NCI-H1930 (cell line): ENCODE measurements at places on chromosomes 12 and 14.

DNA sequence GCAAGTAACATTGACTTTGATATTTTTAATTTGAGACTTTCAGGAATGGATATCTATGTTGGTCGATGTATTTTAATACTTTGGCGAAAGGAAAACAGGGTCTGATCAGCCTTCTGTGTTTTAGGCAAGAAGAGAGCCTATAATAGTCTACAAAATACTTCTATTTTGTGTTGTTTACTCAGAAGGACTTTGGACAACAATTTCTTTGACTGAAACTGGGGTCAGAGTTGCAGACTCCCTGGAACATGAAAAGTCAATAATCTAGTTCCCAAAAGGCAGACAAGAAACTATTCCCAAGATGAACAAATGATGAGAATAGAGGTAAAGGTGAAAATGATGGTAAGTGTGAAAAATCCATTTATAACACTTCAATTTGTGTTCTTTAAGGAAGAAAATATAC lies 10.6 kb upstream of the NUBPL start:
- no peak for DNase-seq

DNA sequence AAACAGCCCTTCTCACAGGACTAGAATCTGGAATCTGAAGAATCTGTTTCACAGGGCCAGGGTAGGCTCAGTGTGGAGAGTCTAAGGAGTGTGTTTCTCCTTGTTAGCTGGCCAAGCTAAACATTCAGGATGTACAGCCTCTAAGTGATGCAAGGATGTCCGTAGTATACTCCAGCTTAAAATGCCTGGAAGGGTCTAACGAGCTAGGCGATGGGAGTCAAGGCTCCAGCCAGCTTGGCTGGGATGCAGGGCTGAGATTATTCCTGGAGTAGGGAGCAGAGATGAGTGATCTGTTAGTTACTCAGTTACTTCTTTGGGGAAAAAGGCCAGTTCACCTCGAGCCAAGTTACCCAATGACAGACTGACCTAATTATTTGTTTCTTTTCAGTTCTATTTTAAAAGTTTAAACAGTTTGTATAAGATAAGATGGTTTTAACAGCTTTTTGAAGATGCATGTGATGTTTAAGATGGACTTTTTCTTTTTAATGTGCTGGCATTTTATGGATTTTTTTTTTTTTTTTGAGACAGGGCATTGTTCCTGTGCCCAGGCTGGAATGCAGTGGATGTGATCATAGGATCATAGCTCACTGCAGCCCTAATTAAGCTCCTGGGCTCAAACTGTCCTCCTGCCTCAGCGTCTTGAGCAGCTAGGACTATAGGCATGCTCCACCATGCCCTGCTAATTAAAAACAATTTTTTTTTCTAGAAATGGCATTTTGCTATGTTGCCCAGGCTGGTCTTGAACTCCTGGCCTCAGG lies 41.1 kb downstream of the SYNE2 start:
- no peak for DNase-seq

- DNase-seq: no peak
Measured at GRCh38 chr12:113184098-113184899, 979 bp downstream of the DDX54 start.

DNA sequence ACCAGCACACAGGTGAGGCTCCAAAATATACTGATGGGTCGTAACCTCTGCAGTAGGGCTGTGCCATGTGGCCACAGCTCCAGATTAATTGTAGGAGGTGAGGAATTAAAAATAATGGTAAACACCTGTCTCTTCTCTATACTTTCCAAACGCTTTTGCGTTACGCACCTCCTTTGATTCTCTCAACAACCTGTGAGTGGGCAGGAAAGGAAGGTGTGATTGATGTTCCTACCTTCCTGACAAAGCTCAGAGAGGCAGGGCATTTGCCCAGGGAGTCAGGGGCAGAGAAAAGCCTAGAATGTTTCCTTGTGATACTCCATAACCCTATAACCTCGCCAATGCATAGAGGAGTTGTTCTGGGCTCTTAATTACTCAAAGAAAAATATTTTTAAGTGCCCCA lies 124.9 kb downstream of the PRMT8 start:
- DNase-seq: no peak

- no peak for DNase-seq
Measured at GRCh38 chr12:630656-631632, 32.3 kb downstream of the NINJ2 start.

DNA sequence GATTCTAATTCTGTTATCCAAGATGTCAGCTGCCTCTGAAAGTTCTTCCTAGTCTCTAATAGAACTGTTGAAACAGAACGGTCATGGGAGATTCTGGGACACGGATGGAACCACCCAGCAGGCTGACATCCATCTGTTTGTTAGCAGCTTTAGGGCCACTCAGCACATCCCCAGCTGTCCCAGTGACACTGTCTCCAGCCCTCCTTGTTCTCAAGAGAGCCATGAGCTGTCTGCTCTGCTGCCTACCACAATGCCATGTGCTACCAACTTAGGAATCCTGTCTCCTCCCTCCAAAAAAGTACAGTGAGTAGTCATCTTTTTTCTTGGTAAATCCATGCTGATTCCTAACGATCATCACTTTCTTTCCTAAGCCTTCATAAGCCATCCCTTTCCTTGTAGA lies 130.5 kb downstream of the ZFP36L1 start:
- DNase-seq: no peak

DNA sequence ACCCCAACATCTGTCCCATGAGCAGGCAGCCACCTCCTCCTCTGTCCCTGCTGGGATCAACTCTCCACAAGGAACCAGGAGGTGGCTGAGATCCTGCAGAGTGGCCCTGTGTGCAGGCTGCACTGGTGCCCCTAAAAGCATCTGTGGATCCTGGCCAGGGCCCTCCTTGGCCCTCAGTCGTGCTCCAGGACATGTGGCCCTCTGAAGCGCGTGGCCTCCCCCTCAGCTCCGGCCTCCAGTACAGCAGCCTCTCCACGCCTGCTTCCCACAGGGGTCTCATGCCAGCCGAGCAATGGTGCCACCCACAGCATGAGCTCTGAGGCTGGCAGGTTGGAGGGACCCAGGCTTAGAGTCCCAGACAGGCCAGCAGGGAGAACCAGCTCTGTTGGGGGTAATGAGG lies 77.4 kb upstream of the NOS1 start:
- no peak for DNase-seq

- no peak for DNase-seq
Measured at GRCh38 chr14:35915775-35916174, 89.6 kb downstream of the BRMS1L start.

DNA sequence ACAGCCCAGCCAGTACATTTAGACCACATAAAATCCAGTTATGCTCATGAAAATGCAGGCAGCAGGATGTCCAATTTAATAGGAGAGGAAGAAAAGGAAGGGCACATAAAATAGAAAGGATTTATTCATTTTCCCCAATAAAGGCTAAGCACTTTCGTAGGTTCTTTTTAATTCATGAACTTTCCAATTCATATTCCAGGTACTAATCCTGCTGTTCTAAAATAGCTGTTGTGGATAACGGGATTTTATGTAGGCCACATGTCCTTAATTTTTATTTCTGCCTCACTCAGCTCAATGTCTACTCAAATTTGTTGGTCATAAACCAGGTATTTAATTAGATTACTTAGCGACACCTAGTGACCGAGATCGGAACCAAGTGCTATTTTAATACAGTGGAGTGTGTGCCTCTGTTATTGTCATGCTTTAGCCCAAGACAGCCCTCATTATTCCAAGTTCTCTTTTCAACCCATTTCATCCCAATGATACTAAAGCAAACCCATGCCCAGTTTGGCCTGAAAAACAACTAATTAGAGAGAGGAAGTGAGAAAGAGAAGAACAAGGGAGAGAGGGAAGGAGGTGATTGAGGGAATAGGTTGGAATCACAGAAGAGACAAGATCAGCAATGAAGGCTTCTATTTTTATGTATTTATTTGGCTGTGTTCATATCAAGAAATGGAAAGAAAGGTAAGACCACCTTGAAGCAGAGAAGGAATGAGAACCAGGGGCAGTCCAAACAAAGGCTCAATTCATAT lies 45.9 kb upstream of the IFNG-AS1 start:
- peak; percentile 36 for DNase-seq

- DNase-seq: no peak
Measured at GRCh38 chr12:50685641-50686040, 78.3 kb upstream of the ATF1 start.

GRCh38 chr14:36317650-36318049 lies 2.8 kb downstream of the MBIP start:
- no peak for DNase-seq

DNA sequence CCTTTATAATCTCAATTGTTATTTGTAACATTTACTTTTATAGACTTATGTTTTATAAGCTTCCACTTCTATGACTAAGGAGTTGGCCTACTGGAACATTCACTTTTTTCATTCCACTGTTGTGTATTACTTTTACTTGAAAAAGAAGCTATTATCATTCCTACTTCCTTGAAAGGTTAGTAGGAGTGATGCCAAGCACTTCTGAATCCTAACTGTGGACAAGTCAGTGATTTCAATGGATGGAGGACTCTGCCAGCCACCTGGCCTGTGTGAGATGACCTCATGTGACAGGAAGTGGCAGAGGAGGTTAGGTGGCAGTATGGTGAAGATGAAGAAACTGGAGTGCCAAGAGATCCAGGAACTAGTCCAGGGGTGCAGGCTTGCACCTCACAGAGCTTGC lies 46.0 kb downstream of the TECPR2 start:
- DNase-seq: no peak

DNA sequence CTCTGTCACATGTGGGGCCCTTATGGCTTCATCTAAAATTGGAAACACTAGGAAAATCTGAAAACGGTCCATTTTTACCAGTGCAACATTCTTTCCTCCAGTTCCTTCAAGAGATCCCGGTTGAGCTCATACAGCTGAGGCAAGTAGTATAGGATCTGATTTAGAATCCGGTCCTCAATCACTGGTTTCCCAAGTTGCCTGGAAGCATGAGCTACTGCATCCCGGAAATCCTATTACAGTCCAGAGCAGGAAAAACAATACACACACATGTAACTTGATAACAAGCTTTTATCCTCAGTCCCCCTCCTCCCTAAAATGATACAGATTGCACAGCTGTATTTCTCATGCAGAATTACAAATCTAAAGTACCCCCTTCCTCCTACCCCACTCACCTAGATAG lies 67.9 kb upstream of the NR2C1 start:
- no peak for DNase-seq

- no peak for DNase-seq
Measured at GRCh38 chr12:2372735-2373134, 319.9 kb downstream of the CACNA1C start.

- no peak for DNase-seq
Measured at GRCh38 chr12:55246159-55246558, 1.8 kb downstream of the OR6C74 start.

GRCh38 chr14:36300337-36300736 lies 20.1 kb downstream of the MBIP start:
- DNase-seq: no peak

- no peak for DNase-seq
Measured at GRCh38 chr12:812950-813349, 60.6 kb downstream of the WNK1 start.

GRCh38 chr14:44438936-44439335 lies 68.1 kb downstream of the FSCB start:
- no peak for DNase-seq

- no peak for DNase-seq
Measured at GRCh38 chr12:269191-269590, 6.6 kb upstream of the SLC6A13 start.

- DNase-seq: no peak
Measured at GRCh38 chr14:73761618-73762355, 47.6 kb upstream of the PNMA1 start.

- no peak for DNase-seq
Measured at GRCh38 chr14:94571950-94572349, 9.3 kb upstream of the SERPINA5 start.

GRCh38 chr12:118472940-118473339 lies 96.6 kb downstream of the SUDS3 start:
- DNase-seq: no peak

DNA sequence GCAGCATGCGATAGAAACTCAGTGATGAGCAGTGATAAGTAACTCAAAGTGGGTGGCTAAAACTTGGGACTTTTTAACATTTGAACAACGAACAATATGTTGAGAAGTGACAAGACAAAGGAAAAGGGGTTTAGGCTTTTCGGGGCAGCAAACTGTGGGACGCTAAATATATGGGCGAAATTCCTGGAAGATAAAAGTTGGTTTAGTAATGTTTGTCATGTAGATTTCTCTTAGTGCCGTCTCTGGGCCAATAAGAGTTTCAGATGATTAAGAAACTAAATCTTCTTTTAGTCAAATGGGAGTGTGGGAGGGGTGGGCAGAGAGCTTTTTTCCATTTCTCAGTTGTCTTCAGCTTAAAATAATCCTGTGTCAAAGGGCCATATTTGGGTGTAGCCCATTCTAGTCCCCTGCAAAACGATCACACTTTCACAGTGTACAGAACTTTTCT lies 41.7 kb upstream of the FUT8 start:
- no peak for DNase-seq

GRCh38 chr12:19312637-19313036 lies 126.7 kb upstream of the AEBP2 start:
- no peak for DNase-seq

DNA sequence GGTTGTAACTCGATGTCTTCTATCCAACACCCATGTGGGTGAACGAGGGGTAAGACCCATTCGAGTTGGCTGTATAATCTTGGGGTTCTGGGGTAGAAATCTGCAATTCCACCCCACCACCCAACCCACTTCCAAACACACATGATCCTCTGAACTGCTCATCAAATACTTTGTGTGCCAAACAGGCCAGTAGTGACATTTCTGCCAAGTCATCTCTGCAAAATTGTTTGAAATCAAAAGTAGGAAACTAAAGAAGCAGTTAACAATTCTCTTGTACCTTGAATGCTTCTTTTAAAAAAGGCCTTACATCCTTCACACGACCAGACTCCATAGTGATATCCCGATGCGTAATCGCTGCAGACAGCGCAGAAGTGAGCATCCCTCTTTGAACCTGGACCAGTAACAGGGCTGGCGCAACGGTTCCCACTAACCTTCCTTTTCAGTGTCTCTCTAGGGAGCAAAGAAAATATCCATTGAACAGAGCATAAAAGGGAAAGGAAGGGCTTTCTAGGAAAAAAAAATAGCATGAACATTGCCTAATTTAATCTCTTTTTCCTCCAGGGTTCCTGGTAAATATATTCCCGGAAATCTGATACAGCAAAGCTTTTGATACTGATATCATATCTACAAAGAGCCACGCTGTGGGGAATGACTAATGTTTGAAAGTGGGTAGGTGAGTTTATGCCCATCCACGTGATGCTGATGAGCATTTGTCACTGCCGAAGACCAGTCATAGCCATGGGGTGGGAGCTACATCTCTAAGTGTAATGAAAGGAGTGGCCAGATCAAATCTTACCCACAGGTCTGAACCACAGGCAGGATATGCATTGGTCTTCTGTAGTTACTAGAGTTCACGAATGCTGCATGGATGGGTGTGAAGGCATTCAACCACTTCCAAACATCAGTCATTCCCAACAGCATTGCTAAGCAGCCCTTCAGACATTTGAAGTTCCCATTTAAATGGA lies 14.2 kb downstream of the ESR2 start:
- DNase-seq: no peak
